ENCODE measurements at places on chromosomes 16 and 17.

GRCh38 chr16:87652799-87653198 is 50.5 kb downstream of the JPH3 start:
- no peak for DNase-seq

DNA sequence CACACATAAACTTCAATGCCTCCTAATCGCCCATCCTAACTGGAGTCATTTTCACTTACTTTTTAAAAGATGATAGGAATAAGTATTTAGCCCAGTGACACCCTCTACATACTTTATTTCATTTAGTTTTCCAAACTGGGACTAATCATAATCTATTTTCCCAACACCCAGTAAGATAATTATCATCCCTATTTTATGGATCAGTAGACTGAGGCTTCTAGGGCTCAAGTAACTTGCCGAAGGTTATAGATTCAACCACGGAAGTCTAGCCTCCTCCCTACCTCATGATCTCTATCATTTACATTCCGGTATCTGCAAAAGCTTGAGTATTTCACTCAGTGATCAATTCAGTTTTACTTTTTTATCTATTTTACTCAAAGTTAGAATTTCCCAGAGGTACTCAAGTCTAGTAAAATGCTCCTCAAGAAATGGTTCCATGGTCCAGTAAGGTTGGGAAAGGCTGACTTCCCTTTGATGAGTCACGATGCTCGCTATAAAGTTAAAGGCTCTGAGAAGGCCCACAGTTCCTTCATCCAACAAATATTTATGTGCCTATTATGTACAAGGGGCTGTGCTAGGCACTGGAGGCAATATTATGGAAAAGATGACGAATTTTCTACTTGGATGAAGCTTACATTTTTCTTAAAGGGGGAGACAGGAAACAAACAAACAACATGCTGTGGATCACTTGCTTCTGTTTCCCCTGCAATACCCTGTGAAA is 75.1 kb downstream of the TOX3 start:
- DNase-seq = no peak

- no peak for DNase-seq
These were observed 19.7 kb downstream of the GINS3 start for GRCh38 chr16:58411736-58412614.

DNA sequence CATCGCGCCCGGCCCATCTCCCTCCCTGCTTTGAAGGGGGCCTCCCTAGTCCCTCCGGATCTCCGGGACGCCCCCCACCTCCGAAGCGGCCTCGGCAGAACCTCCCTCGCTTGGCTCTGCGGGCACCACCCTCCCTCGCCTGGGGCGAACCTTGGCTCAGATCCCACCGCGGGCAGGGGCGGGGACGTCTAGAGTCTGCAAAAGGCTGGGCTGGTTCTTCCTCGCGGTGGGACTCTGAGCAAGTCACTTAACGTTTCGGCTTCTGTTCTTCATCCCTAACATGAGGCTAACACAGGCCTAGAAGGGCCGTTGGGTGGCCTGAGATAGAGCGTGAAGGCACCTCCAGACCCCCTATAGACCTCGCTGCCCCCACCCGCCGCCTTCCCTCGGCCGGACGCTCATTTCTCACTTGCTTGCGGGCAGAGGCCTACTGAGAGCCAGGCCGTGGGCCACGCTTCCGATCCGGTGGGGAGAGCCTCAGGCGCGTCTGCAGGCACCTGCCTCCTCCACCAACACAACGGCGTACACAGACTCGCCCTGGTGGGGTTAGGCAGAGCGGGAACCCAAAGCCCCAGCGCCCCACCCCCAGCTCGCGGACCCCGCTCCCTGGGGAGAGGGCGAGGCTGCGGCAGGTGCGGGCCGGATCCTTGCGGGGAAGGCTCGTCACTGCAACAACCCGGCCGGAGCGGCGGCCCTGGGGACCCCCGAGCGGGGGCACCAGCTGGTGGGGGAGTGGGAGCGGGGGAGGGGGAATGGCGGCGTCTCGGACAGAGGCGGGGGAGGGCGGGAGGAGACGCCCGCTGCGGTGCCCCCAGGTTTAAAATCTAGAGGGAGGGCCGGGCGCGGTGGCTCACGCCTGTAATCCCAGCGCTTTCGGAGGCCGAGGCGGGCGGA is 5.4 kb downstream of the MYO1C start:
- no peak for DNase-seq

DNA sequence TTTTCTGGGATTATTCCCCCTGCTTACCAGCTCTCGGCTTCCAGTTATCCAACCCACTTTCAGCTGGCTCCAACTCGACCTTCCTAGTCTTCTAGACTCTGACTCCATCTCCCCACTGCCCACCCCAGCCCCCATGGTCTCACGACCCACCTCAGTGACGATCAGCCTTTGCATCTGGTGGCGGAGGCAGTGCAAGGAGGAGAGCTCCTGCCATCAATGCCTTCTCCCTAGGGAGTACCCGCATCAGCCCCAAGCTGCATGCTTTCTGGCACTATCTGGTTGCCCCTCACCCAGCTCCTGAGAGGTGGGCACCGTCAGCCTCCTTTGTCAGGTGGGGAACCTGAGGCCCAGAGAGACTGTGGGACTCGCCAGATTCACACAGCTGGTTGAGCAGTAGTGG is 72.6 kb upstream of the RPL38 start:
- no peak for DNase-seq

DNA sequence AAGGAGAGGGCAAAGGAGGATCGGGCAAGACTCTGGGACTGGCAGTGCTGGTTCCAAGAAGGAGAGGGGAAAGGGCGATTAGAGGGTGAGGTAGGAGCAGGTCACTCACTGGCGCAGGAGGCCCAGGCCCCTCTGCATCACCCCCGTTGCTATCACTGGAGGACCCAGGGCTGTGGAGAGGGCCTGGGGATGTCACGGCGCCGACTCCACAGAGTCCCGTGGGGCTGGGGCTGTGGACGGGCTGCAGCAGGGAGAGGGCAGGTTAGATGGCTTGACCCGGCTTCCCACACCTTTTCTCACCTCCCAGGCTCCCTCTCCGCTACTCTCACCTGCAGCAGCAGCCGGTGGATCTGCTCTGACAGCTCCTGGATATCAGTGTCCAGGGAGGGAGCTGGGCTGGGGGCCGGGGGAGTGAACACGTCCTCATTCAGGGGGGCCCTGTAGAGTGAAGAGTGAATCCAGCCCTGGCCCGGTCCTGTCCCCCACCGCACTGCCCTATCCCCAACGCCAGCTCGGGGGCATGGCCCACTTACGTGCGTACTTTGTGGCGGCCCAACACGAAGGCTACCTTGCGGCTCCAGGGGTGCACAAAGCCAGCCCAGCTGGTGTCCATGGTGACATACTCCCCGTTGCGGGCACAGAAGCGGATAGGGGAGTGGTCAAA is 4.9 kb downstream of the PER1 start:
- no peak for DNase-seq

GRCh38 chr16:8950580-8951077 is 13.1 kb downstream of the USP7 start:
- no peak for DNase-seq

GRCh38 chr16:15810949-15811348 is 45.9 kb downstream of the MYH11 start:
- no peak for DNase-seq

- no peak for DNase-seq
These were observed 375 bp upstream of the SPN start for GRCh38 chr16:29662729-29663015.

DNA sequence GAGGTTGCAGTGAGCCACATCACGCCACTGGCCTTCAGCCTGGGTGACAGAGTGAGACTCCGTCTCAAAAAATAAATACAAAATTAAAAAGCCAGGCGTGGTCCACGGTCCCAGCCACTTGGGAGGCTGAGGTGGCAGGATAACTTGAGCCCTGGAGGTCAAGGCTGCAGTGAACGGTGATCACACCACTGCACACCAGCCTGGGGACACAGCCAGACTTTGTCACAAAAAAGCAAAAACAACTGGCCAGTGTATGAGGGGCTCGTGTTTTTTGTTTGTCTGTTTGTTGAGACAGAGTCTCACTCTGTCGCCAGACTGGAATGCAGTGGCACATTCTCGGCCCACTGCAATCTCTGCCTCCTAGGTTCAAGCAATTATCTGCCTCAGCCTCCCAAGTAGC is 1.2 kb upstream of the UBB start:
- DNase-seq = no peak

- no peak for DNase-seq
These were observed 14.2 kb downstream of the AXIN2 start for GRCh38 chr17:65547253-65547670.

GRCh38 chr17:42051013-42051400 is 606 bp upstream of the C17orf113 start:
- no peak for DNase-seq

DNA sequence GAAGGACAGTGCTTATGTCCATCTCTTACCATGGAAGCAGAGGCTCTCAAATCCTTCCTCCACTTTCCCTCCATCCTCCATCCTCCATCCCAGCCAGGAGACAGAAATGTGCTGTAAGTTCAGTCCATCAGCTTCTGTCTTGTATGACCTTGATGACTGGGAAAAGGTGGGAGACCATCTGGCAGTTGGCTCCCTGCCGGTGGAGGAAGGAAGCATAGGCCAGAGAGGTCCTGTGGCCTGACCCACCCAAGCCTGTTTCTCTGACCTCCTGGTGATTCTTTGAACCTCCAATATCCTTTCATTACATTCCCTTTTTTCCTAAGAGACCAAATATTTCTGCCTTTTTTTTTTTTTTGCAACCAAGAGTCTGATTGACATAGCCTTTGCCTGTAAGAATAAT is 215.3 kb downstream of the ABCC12 start:
- DNase-seq = no peak

DNA sequence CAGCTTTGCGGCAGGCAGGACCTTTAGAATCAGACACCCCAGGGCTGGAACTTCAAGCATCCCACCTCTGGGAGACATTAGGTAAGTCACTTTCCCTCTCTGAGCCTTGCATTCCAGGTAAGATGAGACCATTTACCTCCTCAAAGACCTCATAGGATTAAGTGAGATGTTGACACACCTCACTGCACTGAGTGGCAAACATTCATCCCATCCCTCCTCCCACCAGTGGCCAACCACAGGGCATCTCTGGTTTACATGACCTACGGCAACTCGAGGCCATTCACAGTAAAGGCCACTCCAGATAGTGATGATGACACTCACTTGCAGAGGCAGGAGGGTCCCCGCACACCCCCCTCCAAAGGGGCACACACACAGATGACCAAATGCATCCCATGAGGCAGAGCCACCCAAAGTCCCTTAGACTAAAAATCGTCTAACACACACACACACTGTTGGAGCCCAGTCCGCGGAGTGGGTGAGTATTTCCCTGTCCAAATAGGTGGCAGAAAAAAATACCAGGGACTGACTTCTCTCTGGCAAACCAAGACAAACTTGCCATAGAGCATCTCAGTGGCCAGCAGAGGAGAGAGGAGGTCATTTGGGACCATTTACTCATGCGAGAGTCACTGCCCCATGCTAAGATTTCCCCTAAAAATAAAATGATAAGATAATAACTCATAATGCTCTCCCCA is 454.9 kb downstream of the SOX9 start:
- DNase-seq = no peak

DNA sequence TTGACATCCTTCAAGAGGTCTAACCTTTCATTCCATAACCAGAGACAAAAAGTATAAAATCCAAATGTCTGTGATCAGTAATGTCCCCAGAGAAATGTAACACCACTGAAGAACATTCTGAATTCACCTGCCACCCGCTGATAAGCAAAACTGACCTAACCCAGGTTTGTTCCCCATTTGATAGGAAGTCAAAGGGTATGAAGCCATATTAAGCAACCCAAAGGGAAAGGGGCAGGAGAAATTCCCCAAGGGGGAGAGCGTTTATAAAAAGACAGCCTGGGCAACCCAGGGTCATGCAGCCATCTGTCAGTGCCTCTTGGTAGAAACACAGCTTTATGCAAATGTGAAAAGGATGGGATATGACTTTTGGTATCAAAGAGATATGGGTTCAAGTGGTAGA is 30.7 kb upstream of the PIK3R6 start:
- no peak for DNase-seq

- no peak for DNase-seq
These were observed 610 bp downstream of the DOC2A start for GRCh38 chr16:30009990-30010843.

DNA sequence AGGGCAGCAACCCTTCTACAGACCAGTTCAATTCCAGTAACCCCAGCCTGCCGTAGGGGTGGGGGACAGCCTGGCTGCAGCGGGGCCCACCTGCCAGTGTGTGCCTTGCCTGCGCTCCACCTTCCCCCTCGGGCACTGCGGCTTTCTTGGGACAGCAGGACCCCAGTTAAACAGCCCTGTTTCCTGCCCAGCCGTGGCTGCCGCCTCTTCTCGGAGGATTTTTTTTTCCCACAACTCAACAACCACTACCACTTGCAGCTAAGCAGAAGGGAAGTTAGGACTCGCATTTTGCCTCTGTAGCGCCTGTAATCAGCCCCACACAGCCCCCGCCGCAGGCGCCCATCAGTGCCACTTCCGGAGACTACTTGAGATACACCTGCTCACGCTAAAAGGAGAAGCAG is 76.1 kb downstream of the RAI1 start:
- DNase-seq = no peak

- no peak for DNase-seq
These were observed 24.8 kb downstream of the KRT23 start for GRCh38 chr17:40912486-40913210.

DNA sequence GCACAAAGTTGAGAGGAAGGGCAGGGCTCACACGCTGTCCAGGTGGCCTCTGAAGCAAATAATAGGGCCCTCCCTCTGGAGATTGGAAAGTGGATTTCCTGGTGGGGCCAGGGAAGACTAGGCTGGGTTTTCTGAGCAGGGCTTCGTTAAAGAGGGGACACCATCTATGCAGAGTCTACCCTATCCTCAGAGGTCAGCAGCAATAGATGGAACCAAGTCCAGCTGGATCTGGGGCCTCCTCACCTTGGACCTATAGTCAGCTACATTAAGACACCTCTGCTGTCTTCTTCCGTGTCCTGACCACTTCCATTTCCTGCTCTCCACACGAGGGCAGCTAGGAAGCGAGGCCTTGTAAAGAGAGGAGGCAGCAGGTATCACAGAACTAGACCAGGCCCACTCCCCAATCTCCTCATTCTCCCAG is 14.7 kb upstream of the ST6GALNAC1 start:
- DNase-seq = no peak

DNA sequence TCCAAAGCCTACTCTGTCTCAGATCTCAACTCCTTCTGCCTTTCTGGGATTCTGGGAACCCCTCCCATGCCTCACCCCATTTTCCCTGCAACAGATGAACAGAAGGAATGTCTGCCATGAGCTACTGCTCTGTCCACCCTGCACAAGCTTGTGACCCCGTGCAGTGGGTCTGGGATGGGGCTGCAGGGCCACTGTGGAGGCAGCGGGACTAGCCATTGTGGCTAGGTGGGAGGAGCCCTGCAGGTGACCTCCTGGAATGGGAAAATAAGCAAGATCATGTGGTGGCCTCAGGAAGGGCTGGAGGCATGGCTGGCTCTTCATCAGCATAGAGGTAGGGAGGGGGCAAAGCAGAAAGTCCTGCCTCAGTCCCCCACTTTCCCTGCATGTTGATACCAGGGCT is 13.7 kb downstream of the PDP2 start:
- DNase-seq = no peak

GRCh38 chr16:11835891-11836649 is 15.3 kb downstream of the RSL1D1 start:
- DNase-seq = no peak

Data from GM04503 (cell line).